ENCODE measurements at places on chromosomes 5 and 9.
A peak's percentile ranks its signal among the peaks of the same experiment; 100 is the strongest.

- no peak for DNase-seq
These were observed 16.9 kb downstream of the SEMA4D start for GRCh38 chr9:89480825-89481537.

GRCh38 chr9:84226126-84226525, 114.4 kb downstream of the SLC28A3 start:
- DNase-seq: no peak

DNA sequence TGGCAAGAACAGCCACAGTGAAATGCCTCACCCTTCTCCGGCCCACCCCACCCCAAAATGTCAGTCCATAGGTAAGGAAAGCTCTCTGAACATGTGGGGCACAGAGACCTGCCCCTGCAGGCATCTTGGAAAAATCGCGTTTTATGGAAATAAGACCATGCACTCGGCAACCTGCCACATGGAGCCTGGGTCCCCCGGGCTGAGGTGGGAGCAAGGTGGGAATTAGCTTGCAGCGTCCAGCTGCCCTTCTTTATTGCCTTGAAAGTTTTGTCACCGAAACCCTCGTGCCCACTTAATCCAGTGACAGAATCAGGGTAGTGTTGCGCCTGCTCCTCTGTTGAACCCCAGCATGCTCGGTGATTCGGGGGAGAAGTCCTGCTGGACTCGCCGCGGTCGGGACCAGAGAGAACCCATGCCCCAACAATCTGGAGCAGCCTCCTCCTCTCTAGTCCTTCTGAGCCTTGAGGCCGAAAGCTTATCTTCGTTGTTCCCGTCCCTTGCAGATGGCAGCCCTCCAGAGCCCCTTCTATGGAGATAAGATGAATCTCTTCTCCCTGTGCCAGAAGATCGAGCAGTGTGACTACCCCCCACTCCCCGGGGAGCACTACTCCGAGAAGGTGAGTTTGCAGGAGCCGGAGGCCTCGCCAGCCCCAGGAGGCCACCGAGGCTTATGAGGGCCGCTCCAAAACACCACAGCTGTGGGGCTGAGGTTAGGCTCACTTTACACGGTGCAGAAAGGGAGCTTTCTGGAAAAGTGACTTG, 67.9 kb downstream of the PSMB7 start:
- no peak for DNase-seq

- peak; percentile 87 for DNase-seq
These were observed 10.9 kb upstream of the LAMC3 start for GRCh38 chr9:130997925-130998596.

DNA sequence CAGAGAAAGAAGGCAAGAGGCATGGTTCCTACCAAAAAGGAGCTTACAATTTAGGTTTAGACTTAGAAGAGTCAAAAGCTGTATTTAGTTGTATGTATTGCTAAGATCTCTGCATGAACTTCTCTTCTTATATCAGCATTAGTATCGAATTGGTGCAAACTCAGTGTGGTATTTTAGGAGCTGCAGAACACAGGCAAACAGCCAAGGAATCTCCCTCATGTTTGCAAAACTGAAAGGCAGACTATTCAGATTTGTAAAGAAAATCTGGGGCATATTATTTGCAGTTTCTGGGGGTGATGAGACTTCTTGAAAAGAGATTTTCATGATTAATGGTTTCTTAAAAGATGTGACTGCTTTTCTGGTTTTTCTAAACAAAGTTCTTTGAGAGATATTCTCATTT, 252.7 kb downstream of the CEMIP2 start:
- no peak for DNase-seq

GRCh38 chr5:149747141-149747832, 17.2 kb downstream of the PPARGC1B start:
- no peak for DNase-seq
